ENCODE measurements at places on chromosomes 1 and 21.

DNA sequence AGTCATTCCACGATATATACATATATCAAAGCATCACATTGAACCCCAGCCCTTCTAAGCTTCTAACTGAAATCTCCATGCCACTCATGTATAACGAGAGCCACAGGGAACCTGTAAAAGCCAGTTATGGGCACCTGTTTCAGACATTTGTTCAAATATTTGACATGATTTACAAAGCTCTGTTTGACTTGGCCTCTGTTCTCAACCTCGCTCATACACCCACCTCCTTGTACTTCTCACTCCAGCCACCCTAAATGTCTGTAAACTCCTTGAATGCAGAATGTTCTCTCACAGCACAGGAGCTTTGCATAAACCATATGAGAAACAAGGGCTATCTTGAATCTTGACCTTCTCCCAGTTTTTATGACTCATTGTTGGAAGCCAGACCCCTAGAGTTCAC lies 36.9 kb upstream of the CD2 start:
- H3K36me3 ChIP-seq: no peaks in the 10 kb centered on the region
- no peaks in the 10 kb centered on the region for H3K4me1 ChIP-seq
- H3K4me3 ChIP-seq: no peak overlapping the region
- no peak for DNase-seq
- H3K27ac ChIP-seq: no peak overlapping the region

GRCh38 chr1:112729909-112730308 lies 14.8 kb upstream of the PPM1J start:
- no peak for DNase-seq
- no peaks in the 10 kb centered on the region for H3K27me3 ChIP-seq
- no peak overlapping the region for H3K27ac ChIP-seq

DNA sequence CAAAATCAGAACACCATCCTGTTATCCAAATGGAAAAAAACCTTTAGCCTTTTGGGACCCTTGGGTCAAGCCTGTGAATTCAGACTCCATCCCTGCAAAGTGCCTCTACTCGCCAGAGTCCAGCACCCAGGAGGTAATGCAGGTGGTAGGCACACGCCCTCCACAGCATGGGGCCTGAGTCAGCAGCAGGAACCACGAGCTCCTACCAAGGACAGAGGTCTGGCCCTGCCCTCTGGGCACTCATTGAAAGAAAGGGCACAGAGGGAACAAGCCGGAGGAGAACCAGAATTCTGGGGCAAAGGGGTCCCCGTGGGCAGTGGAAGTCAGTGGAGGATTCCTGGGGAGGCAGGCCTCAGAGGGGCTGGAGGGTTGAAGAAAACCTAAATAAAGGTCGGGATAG lies 438.1 kb downstream of the NPHP4 start:
- H3K27ac ChIP-seq: no peak overlapping the region
- no peaks in the 10 kb centered on the region for H3K27me3 ChIP-seq
- H3K36me3 ChIP-seq: no peaks in the 10 kb centered on the region
- H3K4me1 ChIP-seq: no peaks in the 10 kb centered on the region
- no peak for DNase-seq

DNA sequence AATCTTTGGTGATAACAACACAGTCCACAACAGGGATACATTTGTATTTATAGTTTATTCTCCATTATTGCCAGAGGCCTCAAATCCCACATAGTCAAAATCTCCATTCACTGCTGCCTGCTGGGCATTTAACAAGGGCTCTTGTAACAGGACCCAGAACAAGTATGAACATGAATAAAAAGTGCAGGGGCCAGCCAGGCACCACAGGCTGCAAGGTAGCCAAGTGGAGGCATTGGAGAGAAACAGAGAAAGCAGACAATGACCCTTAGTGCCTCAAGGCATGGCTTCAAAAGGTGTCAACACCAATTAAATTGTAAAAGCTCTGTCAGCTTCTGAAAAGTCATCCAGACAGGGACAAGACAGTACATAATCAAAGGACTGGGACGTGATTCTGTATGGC lies 116.8 kb downstream of the ATP6V1G3 start:
- no peaks in the 10 kb centered on the region for H3K4me1 ChIP-seq
- no peak overlapping the region for H3K4me3 ChIP-seq
- H3K36me3 ChIP-seq: no peaks in the 10 kb centered on the region
- DNase-seq: no peak
- no peak overlapping the region for H3K27ac ChIP-seq
- no peaks in the 10 kb centered on the region for H3K27me3 ChIP-seq

- no peak for DNase-seq
- H3K27me3 ChIP-seq: no peaks in the 10 kb centered on the region
- H3K4me1 ChIP-seq: no peaks in the 10 kb centered on the region
- H3K27ac ChIP-seq: no peak overlapping the region
- H3K36me3 ChIP-seq: peaks cover 49% of the 10 kb centered on the region
Measured at GRCh38 chr1:52436817-52437216, 32.4 kb downstream of the PRPF38A start.

- H3K36me3 ChIP-seq: no peaks in the 10 kb centered on the region
- no peaks in the 10 kb centered on the region for H3K27me3 ChIP-seq
- H3K27ac ChIP-seq: no peak overlapping the region
Measured at GRCh38 chr1:158071138-158071537, 77.7 kb downstream of the KIRREL1 start.

- no peaks in the 10 kb centered on the region for H3K36me3 ChIP-seq
- H3K27ac ChIP-seq: no peak overlapping the region
- no peaks in the 10 kb centered on the region for H3K27me3 ChIP-seq
- no peak overlapping the region for H3K4me3 ChIP-seq
Measured at GRCh38 chr1:107432108-107432507, 291.3 kb downstream of the NTNG1 start.

GRCh38 chr1:229889031-229889517 lies 178.0 kb upstream of the GALNT2 start:
- no peaks in the 10 kb centered on the region for H3K36me3 ChIP-seq
- H3K4me3 ChIP-seq: no peak overlapping the region
- no peaks in the 10 kb centered on the region for H3K4me1 ChIP-seq
- H3K27ac ChIP-seq: no peak overlapping the region
- DNase-seq: no peak
- H3K27me3 ChIP-seq: no peaks in the 10 kb centered on the region

DNA sequence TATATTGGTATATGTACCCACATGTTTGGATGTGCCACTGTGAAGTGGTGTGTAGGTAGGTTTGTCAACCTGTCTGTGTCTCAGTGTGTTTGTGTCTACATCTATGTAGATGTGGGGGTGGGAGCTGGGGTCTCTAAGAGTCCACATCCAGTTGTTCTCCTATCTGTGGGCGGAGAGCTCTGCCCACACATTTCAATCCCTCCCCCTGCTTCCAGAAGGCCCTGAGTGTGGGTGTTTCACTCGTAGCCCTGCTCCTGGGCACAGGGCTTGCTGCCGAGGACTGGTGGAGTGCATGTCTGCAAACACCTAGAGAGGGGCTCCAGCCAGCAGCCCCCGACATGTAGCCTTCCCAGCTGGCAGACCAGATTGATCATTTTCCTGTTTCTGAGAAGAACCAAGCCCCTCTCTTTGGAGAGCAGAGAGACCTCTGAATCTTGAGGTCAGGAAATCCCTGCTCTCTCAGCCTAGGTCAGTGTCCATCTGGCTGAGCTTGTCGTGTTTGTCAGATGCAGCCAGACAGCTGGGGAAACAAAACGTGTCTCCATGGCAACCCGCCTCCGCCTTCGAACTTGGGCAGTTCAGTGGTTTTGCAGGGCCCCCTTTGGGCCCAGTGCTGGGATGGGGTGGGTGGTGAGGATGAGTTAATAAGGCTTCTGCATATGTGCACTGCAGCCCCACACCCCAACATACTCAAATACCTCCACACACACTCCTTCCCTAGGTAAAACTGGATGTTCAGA lies 31.2 kb upstream of the SYNC start:
- no peak overlapping the region for H3K27ac ChIP-seq
- H3K4me1 ChIP-seq: no peaks in the 10 kb centered on the region
- no peak overlapping the region for H3K4me3 ChIP-seq
- H3K27me3 ChIP-seq: no peaks in the 10 kb centered on the region
- no peak for DNase-seq
- no peaks in the 10 kb centered on the region for H3K36me3 ChIP-seq

DNA sequence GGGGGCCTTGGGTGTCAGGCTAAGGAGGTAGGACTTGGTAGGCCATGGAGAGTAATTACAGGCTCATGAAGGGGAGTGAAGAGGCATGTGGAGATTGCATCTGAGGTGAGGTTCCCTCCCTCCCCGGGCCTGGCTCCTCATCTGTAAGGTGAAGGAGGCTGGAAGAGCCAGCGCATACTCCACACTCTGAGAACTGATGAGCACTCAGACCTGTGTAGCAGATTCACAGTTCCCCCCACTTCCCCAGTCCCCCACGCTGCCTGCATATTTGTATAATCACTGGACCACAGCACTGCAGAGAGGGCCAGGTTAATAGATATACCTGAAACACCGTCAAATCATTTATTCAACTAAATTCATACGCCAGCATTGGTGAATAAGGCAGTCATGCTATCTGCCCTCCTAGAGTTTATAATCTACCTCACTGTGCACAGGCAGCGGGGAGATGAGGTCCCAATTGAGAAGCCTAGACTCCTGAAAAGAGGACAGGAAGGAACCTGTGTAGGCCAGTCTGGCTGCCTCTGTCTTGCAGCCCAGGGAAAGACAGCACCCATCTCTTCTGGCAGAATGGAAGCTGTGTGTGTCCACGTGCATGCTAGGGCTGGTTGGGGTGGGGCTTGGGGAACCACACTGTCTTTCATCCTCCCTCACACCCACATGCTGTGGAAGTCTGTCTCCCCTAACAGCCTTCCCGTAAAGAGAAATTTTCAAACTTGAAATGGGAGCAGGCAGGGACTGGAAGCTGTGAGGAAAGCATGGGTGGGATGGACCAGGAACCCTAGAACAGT lies 110.6 kb upstream of the ATP1A1 start:
- no peak overlapping the region for H3K4me3 ChIP-seq
- H3K36me3 ChIP-seq: no peaks in the 10 kb centered on the region
- H3K27me3 ChIP-seq: no peaks in the 10 kb centered on the region
- H3K27ac ChIP-seq: no peak overlapping the region
- no peaks in the 10 kb centered on the region for H3K4me1 ChIP-seq

DNA sequence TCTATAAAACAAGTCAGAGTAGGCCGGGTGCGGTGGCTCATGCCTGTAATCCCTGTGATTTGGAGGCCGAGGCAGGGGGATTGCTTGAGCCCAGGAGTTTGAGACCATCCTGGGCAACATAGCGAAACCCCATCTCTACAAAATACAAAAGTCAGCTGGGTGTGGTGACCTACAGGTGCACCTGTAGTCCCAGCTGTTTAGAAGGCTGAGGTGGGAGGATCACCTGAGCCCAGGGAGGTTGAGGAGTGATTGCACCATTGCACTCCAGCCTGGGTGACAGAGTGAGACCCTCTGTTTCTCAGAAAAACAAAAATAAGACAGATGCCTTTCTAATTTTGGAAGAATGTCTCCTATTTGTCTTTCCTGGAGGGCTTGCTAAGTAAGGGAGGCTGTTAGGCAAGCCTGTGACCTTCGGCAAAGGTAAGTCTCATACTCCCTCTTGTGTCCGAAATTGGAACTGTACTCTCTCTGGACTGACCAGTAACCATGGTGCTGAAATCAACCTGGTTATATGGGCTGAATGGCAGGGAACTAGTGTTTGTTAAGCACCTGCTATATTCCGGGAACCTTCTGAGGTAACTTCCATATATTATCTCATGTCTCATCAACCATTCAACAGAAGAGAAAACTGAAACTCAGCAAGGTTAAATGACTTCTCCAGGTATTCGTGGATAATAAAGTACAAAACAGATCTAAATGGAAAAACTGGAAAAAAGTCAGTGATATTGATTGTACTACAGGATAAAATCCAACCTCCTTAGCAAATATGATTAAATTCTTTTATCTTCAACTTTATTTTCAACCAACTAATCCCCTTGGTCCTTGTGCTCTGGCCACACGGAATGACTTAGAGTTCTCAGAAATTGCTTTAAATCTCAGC lies 11.8 kb upstream of the RAB3B start:
- DNase-seq: no peak
- peaks cover 3% of the 10 kb centered on the region for H3K27me3 ChIP-seq
- no peaks in the 10 kb centered on the region for H3K36me3 ChIP-seq
- H3K27ac ChIP-seq: no peak overlapping the region
- H3K4me3 ChIP-seq: no peak overlapping the region
- H3K4me1 ChIP-seq: no peaks in the 10 kb centered on the region

GRCh38 chr1:176136891-176137290 lies 70.2 kb downstream of the COP1 start:
- H3K36me3 ChIP-seq: peaks cover 6% of the 10 kb centered on the region
- no peak overlapping the region for H3K4me3 ChIP-seq
- H3K4me1 ChIP-seq: peaks cover 6% of the 10 kb centered on the region
- no peaks in the 10 kb centered on the region for H3K27me3 ChIP-seq
- H3K27ac ChIP-seq: no peak overlapping the region
- DNase-seq: no peak

- no peaks in the 10 kb centered on the region for H3K27me3 ChIP-seq
- DNase-seq: no peak
- peaks cover 3% of the 10 kb centered on the region for H3K4me1 ChIP-seq
- no peak overlapping the region for H3K4me3 ChIP-seq
- H3K27ac ChIP-seq: no peak overlapping the region
- H3K36me3 ChIP-seq: no peaks in the 10 kb centered on the region
Measured at GRCh38 chr1:74193908-74194307, 4.1 kb downstream of the LRRIQ3 start.

DNA sequence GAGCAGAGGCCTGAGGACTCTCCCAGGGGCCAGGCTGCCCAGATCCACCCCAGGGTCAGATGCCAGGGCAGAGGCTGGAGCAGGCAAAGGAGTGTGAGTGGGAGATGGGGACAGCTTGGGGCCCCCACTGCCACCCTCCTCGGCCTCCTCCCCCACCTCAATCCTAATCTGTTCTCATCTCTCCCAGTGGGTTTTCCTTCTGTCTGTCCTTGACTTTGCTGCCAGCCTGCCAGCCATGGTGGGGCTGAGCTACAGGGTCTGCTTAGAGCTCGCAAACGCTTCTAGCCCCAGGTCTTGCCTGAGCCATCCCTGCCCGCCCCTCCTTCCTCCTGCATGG lies 65.3 kb downstream of the MEGF6 start:
- H3K4me1 ChIP-seq: no peaks in the 10 kb centered on the region
- H3K27me3 ChIP-seq: no peaks in the 10 kb centered on the region
- H3K36me3 ChIP-seq: no peaks in the 10 kb centered on the region
- no peak for DNase-seq

GRCh38 chr21:45209046-45209445 lies 78.6 kb downstream of the POFUT2 start:
- H3K4me3 ChIP-seq: no peak overlapping the region
- peaks cover 5% of the 10 kb centered on the region for H3K4me1 ChIP-seq
- H3K27me3 ChIP-seq: no peaks in the 10 kb centered on the region
- no peak for DNase-seq
- peaks cover 38% of the 10 kb centered on the region for H3K36me3 ChIP-seq
- no peak overlapping the region for H3K27ac ChIP-seq

DNA sequence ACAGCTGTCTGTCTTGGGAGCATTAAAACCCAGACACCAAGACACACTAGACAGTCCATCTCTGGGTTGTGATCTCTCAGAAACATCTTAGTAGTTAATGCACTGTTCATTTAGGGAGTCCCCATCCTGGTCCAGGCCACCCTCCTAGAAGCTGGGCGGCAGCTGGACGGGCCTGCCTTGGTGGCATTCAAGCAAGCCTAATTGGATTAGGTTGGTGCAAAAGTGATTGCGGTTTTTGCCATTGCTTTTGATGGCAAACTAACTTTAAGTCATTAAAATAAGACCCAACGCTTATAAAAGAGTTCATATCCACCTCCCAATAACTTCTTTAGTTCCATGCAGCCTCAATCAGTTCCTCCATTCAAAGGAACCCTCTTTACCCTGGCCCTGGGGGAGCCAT lies 21.7 kb downstream of the ATP5PO start:
- no peak overlapping the region for H3K27ac ChIP-seq
- no peaks in the 10 kb centered on the region for H3K27me3 ChIP-seq
- no peaks in the 10 kb centered on the region for H3K36me3 ChIP-seq
- H3K4me1 ChIP-seq: peaks cover 8% of the 10 kb centered on the region
- H3K4me3 ChIP-seq: no peak overlapping the region
